ENCODE measurements at places on chromosomes 11 and 22.
A peak's percentile ranks its signal among the peaks of the same experiment; 100 is the strongest.

- DNase-seq = no peak
These were observed 29.7 kb upstream of the TMPRSS4 start for GRCh38 chr11:118046964-118047700.

DNA sequence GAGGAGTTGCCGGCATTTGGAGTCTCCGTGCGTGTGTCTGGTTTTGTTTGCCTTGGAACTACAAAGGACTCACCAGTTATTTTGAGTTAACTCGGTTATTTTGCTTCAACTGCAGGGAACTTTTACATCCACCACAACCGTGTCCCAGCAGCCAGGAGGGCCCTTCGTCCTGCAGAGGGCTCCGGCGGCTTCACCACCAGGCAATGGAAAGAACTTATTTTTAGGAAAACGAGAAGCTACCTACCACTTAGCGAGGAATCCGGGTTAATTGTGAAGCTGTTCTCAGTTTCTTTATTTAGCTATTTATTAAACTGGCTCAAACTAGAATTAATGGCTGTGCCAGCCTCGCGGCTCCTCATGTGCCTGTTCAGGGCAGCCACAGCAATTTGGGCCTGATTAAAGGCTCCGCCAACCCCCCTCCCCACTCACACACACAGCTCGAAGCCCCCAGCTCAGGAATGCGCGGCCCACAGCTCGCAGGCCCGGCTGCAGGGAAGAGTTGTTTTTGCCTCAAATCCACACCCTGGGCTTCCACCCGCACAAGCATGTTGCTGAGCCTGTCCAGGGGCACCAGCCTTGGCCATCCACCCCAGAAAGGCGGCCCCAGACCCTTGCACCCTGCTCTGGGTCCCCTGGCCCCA is 55.9 kb upstream of the FGF3 start:
- DNase-seq = no peak

DNA sequence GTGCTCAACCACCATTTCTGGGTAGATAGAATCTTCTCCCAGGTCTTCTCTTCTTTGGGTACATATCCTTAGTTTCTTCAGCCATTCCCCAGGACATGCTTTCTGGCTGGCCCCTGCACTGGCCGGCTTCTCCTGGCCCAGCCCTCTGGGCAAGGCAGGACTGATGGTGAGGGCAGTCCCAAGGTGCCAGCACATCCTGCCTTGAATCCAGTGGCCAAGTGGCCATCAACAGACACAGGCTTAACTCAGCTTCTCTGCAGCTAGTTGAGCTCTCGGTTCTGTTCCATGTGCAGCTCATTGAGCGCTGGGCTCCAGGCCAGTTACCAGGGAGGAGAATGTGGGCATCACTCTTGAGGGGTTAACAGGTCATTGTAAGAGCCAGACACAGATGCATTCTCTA is 17.6 kb downstream of the SMIM38 start:
- DNase-seq = no peak

GRCh38 chr11:121328967-121329679 is 36.6 kb downstream of the SC5D start:
- no peak for DNase-seq

GRCh38 chr11:47857892-47858543 is 9.9 kb upstream of the NUP160 start:
- no peak for DNase-seq

DNA sequence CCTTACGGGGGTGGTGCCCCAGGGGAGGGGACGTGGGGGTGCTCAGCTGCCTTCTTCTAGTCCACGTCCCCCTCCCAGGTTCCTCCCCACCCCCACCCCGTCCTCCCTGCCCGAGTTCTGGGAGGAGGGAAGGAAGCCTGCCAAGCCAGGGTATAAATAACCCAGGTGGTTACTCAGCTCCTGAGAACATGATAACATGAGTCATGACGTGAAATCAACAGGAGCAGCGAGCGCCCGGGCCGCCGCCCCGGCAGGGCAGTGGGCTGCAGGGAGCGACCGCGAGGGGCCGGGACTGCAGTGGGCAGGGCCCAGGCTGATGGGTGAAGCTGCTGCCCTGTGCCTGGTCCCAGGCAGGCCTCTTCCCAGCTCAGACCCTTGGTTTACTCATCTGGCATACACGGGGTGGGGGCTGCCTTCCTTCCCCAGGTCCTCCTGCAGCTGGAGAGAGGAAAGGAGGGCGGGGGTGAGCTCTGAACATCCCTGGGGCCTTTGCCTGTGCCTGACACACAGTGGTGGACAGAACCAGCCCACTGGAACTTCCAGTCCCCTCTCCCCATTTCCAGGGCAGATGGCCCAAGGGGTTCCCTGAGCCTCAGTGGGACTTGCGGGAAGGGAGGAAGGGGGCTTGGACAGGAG is 8.8 kb upstream of the PDGFB start:
- peak; percentile 52 for DNase-seq

DNA sequence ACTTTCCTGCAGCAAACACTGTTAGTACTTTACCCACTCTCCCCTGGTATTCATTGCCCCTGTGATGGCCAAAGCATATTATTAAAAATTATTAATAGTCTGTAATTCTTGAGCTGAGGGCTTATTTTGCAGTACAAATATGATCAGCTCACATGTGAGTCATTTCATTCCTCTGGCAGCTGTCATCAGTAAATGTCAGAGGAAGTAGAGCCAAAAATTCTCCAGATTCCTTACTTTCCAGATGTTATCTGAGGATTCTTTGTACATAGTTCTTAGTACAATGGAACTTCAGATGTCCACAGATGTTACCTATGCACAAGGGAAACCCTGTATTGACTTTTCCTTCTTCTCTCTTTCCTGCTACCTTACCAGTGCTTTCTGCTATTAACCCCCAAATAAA is 12.5 kb downstream of the OR5B3 start:
- DNase-seq = no peak

GRCh38 chr11:119318240-119319135 is 1.6 kb upstream of the MCAM start:
- DNase-seq = no peak

- no peak for DNase-seq
These were observed 153.2 kb upstream of the NARS2 start for GRCh38 chr11:78727816-78728215.

GRCh38 chr11:132472411-132473172 is 1059.7 kb downstream of the OPCML start:
- no peak for DNase-seq

DNA sequence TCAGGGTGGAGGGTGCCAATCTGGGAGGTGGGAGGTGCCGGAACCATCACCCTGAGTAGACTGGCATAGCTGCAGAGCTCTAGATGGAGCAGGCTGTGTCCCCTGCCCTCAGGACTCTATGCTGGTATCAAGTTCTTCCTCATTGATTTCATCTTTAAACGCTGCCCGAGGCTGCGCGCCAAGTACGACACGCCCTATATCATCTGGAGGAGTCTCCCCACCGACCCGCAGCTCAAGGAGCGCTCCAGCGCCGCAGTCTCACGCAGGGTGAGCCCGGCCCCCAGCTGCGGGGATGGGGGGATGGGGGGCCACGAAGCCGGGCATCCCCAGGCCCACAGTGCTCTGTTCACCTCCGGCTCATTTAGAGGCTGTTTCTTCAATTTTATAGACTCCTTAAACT is 52.5 kb downstream of the GRAMD4 start:
- DNase-seq = no peak

- no peak for DNase-seq
These were observed 46.6 kb downstream of the LARGE1 start for GRCh38 chr22:33873666-33874065.

DNA sequence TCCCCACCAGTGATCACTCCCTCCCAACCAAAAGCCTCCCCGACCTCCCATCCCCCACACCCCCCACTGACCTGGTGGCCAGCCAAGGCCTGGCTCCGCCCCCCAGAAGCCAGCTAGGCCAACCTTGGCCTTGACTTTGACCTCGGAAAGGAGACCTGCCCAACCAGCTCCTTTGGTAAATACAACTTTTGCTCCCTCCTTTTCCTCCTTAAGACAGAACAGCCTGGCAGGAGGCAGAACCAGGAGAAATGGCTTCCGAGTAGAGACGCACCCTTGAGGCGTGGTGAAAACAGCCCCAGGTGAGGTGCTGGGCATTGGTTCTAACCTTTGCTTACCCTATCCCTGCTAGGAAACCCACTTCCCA is 27.0 kb downstream of the PLEKHA7 start:
- no peak for DNase-seq

GRCh38 chr22:40491990-40492631 is 121.7 kb downstream of the SGSM3 start:
- no peak for DNase-seq

GRCh38 chr11:55714982-55715888 is 53.2 kb downstream of the OR4C6 start:
- no peak for DNase-seq

GRCh38 chr11:29025001-29025400 is 916.8 kb downstream of the METTL15 start:
- no peak for DNase-seq

GRCh38 chr11:35847473-35847872 is 96.4 kb upstream of the LDLRAD3 start:
- no peak for DNase-seq

DNA sequence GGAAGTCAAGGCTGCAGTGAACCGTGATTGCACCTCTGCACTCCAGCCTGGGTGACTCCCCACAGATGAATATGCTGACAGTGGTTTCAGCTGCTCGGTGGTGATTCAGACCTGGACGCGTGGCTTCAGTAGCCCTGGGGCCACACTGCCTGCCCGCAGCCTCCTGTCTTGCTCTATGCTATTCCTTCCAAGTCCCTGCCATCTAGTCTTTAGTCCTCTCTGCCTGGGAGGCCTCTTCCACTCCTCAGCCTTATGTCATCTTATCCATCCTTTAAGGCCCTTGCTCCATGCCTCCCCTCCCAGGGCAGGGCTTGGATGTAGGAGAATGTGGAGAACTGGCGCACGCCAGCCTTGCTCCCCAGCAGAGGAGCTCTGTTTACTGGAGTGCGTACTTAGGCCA is 23.0 kb downstream of the YDJC start:
- no peak for DNase-seq

DNA sequence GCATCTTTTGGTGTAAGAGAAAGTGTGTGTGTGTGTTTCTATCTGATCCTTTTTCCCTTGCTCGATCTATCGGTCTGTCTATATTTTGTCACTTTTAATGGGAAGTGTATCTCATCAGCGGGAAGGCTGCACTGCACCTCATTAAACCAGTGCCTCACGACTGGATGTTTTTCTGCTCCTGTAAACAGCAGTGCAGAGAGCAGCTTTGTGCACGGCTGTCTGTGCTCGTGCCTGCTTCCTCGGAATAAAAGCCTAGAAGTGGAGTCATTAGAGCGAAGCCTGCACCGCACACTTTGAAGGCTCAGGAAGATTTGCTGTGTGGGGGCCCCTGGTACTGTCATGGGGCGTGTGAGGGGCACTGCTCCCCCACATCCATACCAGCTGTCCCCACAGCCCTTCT is 27.0 kb upstream of the PARVG start:
- DNase-seq = no peak

DNA sequence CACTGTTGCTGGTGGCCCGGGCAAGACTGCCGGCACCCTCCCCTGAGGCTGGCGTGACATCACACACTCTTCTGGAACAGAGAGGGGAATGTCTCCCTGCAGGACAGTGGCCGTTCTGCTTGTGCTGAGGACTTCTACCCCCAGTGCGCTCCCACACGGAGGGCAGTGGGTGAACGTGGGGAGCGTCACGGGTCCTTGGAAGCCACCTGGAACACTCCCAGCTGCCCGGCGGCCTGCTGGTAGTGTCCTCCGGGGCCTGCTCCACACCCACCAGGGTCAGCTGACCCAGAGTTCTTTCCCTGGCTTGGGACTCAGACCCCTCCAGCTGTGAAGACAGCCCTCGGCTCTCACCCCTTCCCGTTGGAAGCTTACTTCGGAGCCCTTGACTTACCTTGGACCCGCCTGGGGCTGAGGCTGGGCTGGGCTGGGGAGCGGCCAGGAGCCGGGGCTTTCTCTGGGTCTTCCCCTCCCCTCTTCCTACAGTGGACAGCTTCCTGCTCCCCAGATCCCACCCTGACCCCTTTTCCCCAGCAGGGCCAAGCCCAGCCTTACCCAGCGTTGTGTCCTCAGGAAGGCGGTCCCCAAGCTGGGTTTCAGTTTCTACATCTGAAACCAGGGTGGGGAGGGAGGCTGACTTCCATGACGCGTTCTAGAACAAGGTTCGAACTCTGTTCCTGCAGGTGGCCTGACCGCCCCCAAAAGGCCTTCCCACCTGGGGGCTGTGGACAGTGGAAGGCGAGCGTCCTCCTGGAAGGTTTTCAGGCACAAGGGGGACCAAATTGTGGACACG is 14.8 kb upstream of the GAL start:
- DNase-seq = no peak

- DNase-seq = no peak
These were observed 30.5 kb upstream of the FNBP4 start for GRCh38 chr11:47797633-47798032.

DNA sequence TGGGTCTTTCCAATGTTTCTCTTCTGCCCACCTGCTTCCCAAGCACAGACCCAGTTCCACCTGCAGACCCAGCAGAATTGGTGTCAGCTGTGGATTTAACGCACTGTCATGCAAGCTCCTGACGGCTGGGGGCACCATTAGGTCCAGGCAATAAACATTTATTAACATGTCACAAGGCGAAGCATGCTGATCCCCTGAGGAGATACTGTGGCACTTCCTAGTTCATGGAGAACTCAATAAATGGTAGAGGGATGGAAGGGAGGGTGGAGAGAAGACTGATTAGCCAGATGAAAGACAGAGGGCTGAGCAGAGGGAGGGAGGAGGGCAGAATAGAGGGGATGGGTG is 68.3 kb upstream of the TSPAN18 start:
- no peak for DNase-seq

- no peak for DNase-seq
These were observed 77.3 kb upstream of the ARFGAP3 start for GRCh38 chr22:42934338-42934737.

GRCh38 chr22:26702906-26703830 is 45.8 kb downstream of the MIAT start:
- DNase-seq = no peak

Measured in COR-L47 (cell line).